DMS153 (cell line): ENCODE measurements at places on chromosomes 2 and 18.

- no peak for DNase-seq
Measured at GRCh38 chr2:56299171-56299691, 115.4 kb downstream of the CCDC85A start.

- no peak for DNase-seq
Measured at GRCh38 chr2:101399021-101399799, 11.9 kb upstream of the CREG2 start.

GRCh38 chr2:76930056-76930744 lies 592.0 kb downstream of the LRRTM4 start:
- no peak for DNase-seq

GRCh38 chr2:10377052-10377746 lies 70.9 kb downstream of the ODC1 start:
- peak; percentile 44 for DNase-seq

- no peak for DNase-seq
Measured at GRCh38 chr2:98294711-98295110, 51.5 kb upstream of the CNGA3 start.

DNA sequence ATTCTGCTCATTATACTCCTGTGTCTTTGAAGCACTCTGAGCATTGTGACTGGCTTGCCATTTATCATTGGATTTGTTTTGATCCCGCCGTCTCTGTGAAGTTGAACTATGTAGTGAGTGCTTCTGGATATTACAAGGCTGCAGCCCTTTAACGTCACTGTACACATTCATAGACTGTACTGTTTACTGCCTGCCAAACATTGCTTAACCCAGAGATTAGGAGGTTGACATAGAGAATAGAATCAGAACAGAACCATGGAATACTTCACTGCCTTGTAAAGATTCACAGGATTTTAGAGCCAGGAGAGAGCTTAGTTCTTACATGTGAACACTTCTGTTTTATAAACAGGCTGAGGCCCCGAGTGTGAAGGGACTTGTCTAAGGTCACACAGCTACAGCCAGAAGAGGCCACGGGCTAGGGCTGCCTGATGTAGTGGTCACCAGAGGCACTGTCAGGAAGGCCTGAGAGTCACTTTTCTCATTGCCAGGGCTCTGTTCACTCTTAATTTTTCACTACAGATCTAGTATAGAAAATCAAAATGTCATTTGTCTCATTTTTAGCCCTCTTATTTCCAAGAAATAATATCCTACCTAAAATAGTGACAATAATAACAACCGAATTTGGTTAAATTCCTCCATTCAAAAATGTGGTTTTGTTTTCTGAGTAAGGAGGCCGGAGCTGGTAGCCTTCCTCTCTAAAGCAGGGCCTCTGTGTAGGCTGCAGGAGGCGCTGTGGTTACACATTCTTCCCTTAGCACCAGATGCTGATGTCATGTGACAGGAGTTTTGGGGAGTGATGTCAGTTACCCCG lies 87.9 kb downstream of the UGGT1 start:
- no peak for DNase-seq

- no peak for DNase-seq
Measured at GRCh38 chr2:119820275-119820674, 60.6 kb downstream of the PTPN4 start.

GRCh38 chr2:170465241-170465640 lies 249.9 kb upstream of the SP5 start:
- no peak for DNase-seq

DNA sequence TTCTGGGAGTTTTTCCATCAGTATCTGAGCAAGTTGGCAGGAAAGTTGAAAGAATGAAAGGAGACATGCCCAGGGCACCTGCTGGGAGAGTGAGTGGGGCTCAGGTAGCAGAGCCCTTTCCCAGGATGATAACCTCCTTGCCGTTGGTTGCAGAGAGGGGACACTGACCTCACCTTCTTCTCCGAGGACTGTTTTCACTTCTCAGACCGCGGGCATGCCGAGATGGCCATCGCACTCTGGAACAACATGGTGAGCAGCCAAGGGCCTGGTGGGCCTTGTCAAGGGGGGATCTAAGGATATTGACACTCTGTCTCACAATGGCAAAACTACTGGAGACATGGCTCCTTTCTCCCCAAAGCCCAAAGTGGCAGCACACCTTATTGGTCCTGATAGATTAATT lies 118.8 kb upstream of the PPP1CB start:
- DNase-seq, result no peak

GRCh38 chr2:82013641-82014040 lies 1709.1 kb upstream of the LRRTM1 start:
- no peak for DNase-seq

GRCh38 chr2:134307334-134307733 lies 53.5 kb downstream of the MGAT5 start:
- DNase-seq, result no peak

DNA sequence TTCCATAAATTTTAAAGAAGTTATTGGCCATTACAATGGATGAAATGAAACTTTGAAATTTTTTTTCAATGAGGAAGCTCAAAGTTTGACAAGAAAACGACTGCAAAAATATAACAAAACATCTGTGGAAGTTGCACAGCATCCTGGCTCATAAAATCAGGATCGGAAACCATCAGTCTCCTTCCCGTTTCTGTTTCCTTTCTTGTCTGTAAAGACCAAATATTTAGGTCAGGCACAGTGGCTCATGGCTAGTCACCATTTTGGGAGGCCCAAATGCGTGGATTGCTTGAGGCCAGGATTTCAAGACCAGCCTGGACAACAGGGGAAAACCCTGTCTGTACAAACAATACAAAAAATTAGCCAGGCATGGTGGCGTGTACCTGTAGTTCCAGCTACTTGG lies 27.6 kb upstream of the SSB start:
- no peak for DNase-seq

DNA sequence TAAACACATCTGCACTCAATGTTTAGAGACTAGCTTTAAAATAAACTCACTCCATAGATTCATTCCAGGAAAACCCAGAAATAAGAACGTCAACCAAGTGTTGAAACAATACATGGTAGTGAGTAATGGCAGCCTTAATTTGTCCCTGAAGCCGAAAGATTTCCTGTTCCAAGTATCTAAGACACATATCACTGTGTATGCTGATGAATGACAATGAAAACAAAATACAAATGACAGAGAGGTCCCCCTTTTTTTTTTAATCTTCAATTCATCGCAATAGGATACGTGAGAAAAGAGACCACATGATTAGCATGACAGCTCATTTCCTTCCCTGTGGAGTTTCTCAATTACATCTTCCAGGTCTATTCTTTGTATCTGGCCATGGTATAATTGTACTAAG lies 160.5 kb upstream of the STK17B start:
- no peak for DNase-seq

DNA sequence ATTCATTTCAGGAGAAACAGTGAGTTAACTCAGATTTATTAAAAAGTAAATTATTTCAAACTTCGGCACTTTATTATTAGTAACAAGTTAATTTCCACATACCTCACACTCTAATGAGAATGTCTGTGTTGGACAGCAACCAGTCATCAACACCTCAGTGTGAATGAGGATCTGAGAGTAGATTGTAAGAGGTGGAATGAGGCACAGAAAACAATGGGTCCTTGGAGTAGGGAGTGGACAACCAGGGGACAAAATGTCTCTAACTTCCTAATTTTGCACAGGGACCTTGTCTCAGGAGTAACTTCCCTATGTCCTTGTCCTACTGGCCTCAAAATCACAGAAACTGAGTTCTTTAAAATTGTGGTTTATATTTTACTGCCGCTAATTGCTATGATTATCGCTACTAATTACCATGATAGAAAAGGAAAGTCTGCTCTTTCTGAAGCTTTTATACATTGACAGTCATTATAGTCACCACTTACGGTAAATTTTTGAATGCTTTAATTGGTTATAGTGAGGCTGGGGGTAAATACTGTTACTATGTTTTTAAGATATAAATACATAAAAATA lies 82.2 kb upstream of the LRPPRC start:
- no peak for DNase-seq

DNA sequence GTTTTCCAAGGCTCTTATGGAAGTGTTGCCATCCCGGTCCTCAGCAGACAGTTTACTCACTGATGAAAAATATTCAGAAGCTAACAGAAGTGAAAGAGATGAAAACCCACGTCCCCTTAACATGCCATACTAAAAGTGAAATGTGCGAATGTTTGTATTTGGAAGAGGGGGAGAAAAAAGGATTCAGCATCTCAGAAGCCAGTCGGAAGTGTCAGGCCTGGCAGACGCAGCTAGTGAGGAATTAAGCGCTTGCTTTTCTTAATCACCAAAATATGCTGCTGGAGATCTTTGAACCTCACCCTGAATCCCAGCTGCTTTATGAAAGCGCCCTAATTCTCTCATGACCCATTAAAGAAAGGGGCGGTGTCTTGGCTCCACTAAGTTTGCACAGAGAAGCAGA lies 653.7 kb downstream of the DCDC2C start:
- no peak for DNase-seq

DNA sequence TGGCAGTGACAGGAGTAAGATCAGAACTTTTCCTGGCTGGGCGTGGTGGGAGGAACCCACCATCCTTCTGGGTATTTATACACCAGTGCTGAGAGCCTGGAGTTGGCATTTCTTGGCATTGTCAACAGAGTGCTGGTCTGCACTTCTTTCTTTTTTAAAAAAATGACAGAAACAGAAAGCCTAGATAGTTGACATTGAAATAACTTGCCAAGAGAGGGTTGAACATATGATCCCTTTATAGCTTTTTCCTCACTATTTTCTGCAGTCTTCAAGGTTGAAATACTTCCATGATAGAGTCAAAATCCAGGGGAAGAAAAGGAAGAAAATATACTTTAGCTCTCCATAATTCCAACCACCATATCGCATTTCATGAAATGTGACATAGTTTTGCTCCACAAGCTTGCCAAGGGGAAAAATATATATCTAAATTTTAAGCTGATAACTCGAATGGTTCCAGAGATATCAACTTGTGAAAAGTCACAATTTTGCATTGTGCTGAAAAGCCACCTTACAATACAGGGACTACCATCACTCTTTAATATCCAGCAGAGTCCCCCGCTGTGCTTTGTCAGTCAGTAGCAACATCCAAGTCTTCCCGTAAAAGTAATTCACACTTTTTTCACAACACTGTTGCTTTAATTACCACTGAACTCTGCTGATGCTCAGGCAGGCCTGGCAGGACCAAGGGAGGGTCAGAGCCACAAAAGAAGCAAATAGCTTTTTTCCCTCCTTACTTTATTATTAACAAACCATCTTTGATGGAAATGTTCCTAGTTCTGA lies 764.9 kb upstream of the FANCL start:
- no peak for DNase-seq

- no peak for DNase-seq
Measured at GRCh38 chr18:46413684-46414083, 243.3 kb downstream of the LOXHD1 start.

DNA sequence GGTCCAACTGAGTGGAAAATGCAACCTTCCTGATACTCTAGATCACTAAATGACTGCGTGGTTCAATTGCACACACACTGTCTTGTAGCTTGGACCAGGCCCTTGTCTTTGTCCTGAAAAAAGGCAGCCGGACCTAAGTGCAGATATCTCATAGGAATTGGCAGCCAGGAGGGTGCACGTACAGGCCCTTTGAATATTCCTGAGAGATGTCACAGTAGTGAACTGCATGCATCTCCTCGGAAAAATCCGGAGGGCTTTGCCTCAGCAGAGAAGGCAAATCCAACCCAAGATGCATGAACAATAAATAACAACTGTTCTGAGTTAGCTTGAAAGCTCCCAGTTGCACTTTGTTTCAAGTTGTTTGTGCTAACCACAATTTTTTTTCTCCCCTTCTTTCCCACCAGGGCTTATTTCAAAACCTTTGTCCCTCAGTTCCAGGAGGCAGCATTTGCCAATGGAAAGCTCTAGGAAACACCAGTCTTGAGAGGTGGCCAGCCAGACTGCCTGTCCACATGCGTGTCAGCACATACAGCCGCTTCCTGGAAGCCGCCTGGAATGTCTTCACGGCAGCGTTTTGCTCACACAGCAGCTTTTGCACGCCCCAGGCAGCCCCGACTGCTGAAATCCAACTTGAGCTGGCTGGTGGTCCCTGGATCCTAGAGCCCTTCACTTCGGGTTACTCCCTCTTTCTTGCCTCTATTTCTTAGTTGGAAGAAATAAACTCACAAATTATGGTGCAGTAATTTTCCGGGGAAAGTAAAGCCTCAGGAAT lies 54.4 kb upstream of the FOSL2 start:
- DNase-seq, result no peak

GRCh38 chr2:69545477-69545932 lies 98.0 kb downstream of the AAK1 start:
- no peak for DNase-seq

- DNase-seq, result no peak
Measured at GRCh38 chr2:33859811-33860461, 260.8 kb upstream of the FAM98A start.

DNA sequence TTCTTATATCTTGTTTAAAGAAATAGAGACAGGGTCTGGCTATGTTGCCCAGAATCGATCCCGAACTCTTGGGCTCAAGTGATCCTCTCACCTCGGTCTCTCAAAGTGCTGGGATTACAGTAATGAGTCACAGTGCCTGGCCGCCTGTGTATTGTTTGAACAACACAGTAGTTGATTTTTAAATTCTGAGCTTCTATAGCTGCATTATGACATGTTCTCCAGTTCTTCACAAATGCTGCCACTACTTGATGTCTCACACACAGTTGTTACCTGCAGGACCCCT lies 7.7 kb upstream of the RHOB start:
- DNase-seq, result no peak

DNA sequence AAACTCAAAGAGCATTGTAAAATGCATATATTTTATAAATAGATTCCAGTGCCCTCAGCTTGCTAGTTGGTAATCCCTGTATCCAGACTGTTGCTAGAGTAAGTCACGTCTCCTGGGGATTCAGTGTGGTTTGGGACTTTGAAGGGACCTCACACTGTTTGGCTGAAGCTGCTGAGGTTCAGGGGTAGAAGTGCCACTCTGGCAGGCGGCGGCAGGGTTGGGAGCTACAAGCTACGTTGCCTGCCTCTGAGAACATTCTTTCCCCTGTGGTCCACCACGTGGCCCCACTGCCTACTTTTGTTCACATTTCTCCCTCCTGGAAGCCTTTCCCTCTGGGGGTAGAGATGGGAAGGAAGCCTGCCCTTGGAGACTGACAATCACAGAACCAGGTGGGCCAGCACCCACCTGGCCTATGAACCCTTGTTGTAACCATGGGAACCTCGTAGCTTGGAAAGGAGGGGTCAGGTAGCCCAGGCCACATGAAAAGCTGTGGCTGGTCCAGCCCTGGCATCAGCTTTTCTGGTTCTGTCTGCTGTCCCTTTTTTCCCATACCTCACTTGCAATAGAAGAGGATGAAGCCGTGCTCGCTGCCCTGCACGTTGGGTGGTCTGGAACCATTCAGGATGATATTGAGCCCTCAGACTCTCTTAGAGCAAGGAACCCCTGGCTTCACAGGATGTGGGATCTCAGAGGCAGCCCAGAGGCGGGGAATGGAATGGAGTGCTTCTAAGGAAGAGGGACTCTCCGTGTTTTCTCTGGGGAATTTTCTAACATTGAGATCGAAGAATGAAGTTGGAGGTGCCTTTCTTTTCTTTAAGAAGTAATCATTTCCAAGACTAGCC lies 2.9 kb downstream of the RNF144A start:
- no peak for DNase-seq

DNA sequence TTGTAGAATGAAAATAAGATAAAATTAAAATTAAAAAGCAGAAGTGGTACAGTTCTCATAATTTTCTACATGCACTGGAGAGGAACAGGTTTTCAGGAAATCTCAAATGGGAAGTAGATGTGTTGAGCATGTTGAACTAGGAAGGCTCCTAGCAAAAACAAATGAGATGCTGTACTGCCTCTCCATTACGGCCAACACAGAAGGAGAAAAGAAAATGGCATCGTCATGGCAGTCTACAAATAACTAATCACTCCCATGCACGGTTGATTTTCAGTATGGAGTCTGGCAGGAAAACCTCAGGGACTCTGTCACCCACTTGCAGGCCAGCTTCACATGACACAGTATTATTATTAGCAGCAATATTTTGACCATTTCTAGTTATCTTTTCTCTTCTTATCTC lies 278.7 kb downstream of the NRXN1 start:
- DNase-seq, result no peak
